ENCODE measurements at places on chromosomes 6 and 20.

- DNase-seq = no peak
Measured at GRCh38 chr6:159808647-159809046, 8.6 kb downstream of the PNLDC1 start.

DNA sequence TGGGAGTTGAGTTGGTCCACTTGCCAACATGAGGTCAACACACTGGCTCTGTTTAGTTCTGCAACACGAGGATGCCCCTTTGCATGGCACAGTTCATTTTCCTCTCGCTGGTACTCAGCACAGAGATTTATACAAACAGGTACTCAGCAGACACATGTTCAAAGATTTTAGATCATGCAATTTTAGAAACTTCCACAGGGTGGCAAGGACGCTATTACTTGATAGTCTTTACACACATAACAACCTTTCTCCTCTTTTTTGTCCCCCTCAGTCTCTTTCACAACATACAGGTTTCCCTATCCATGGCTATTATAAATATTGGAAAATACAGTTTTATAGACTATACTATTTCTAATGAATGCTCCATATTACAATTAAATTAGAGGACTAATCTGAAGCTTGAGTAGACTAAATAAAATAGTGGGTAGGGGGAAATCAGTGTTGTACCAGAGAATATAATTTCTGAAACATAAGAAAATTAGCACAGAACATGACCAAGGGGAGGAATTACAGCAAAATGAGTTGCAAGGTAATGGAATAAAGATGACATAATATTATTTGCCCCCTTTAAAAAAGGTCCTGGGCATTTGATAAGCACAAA is 331.8 kb upstream of the BTBD3 start:
- DNase-seq = no peak

GRCh38 chr6:101230866-101231265 is 162.6 kb upstream of the GRIK2 start:
- no peak for DNase-seq

GRCh38 chr20:52470561-52470960 is 279.0 kb upstream of the ZFP64 start:
- DNase-seq = no peak

DNA sequence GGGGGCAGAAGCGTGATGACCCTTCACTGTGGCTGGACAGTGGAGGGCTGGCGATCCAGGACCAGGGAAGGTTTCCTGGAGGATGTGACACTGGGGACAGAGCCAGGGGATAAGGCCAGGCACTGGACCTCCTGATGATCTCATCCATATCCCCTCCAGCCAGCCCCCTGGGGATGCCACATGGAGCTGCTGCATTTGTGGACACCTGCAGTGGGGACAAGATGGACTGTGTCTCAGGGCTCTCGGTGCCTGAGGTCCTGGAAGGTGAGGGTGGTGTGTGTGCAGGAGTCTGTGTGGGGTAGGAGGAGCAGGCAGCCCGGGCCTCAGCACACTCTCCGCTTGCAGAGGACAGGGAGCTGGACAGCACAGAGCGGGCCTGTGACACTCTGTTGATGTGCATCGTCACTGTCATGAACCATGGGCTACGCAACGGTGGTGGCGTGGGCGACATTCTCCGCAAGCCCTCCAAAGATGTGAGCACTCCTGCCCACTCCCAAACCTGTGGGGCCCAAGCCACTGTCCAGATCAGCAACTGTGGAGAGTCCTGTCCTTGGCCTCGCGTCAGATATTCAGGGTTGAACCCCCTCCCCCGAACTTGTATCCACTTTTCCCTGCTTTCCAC is 19.9 kb downstream of the UQCC2 start:
- DNase-seq = no peak

DNA sequence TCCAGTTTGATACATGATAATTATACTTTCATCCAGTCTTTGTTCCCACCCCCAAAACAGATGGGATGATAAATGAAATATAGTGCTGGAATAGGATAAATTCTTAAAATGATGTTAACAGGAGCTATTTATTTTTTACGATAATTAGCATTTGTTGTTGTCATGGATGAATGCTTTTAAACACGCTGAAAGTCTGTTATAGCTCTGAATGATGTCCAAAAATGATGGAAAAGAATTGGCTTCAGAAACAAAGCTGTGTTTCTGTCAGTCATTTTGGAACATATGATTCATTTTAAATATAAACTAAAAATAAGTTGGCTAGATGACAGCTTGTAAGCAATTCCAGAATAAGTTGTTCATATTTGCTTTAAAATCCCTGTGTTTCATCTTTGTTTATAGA is 237.4 kb downstream of the GRIK2 start:
- no peak for DNase-seq

- DNase-seq = no peak
Measured at GRCh38 chr6:158758451-158758860, 60.7 kb downstream of the EZR start.

GRCh38 chr6:158399040-158399700 is 86.9 kb downstream of the TULP4 start:
- DNase-seq = no peak

DNA sequence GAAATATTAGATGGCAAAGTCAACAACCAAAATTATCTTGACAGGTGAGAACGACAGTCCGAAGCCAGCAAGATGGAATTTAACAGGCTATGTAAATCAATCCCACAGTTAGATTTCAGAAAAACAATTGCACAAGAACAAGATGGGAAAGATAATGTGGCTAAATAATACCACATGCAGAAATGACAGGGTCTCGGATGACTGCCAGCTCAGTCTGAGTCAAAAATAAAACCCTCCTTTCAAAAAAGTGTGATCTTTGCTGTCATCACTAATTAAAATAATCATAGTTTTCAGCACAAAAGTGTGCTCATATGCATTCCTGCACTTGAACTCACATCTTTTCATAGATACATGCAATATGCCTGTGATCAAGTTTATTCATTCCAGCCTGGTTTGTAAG is 25.9 kb downstream of the FOXQ1 start:
- DNase-seq = no peak

GRCh38 chr6:116047173-116047933 is 13.3 kb downstream of the FRK start:
- DNase-seq = no peak

DNA sequence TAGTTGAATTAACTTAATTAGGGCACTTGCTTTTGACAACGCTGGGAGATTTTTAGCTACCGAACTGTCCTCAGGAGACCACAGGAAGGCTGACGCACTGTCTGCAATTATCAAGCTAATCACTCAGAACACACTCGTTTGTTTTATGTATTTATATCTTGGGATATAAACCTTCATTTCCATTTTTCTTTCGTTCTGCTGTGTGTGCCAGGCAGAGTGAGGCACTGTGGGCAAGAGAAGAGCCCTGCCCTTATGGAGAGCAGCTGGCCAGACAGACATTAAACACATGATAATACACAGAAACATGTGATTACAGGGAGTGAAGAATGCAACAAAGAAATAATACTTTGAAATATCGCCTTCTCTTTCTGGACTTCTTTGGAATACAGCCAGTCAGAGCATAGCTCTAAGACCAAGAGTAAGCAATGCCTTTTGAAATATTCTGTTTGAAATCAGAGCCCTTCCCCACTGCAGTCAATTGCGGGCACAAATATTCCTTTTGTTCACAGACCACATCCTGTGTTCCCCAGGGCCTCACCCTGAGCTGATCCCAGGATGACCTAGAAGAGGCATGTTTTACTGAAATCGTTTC is 96.8 kb downstream of the ANKRD60 start:
- DNase-seq = no peak

DNA sequence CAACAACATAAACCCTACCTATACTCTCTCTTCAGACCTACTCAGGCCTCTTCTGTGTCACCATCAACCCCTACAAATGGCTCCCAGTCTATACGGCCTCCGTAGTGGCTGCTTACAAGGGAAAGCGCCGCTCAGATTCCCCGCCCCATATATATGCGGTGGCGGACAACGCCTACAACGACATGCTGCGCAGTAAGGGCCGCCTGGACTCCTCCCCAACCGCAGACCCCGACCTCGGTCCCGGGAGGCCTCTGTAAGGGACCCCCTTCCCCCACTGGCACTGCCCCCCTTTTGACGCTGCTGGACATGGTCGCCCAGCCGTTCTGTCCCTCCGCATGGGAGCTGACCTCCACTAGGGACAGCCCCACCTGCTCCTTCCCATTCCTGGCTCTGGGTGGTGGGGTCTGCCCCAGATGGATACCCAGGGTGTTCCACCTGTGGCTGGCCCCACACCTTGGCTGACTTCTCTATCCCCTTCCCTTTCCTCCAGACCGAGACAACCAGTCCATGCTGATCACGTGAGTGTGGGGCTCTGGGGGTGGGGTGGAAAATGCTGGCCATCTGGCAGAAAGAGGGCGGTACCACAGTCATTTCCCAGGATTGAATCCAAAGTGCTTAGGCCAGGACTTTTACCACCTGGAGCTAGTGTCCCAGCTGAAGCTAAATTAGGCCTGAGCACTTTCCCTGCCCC is 25.0 kb downstream of the MYH7B start:
- no peak for DNase-seq

- no peak for DNase-seq
Measured at GRCh38 chr6:161446296-161446925, 172.6 kb upstream of the AGPAT4 start.

DNA sequence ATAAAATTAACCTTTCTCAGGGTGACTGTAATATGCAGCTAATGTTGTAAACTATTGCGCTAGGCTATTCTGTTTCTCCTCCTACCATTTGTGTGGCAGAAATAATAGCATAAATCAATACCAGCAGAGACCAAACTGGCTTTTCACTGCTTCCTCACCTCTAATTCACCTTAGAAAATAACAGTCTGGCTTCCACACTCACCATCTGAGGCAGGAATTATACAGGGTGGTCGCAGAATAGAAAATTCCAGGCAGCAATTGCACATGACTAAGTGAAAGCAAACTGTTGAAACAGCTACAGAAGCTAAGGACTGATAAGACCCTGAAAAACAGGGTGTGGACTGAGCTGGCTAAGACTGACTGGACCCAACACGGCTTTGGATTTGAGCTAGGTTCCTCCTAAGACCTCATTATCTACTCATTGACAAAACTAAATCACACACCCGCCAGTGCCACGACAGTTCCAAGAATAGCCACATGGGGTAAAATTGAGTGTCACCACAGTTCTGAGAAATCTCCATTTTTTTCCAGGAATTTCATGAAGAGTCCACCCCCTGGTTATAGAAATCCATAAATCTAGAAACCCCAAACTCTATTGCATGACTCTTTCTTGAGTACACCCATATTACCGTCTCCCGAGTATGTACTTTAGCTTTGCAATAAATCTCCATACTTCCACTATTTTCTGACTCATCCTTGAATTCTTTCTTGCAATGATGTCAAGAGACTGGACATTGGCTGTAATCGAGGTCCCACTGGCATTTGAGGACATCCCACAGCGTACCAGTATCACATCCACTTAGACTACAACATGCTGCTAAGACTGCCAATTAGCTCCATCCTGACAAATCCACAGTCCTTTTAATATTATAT is 60.9 kb upstream of the KCNQ5 start:
- no peak for DNase-seq

- no peak for DNase-seq
Measured at GRCh38 chr20:38723017-38723847, 1.1 kb upstream of the SLC32A1 start.

DNA sequence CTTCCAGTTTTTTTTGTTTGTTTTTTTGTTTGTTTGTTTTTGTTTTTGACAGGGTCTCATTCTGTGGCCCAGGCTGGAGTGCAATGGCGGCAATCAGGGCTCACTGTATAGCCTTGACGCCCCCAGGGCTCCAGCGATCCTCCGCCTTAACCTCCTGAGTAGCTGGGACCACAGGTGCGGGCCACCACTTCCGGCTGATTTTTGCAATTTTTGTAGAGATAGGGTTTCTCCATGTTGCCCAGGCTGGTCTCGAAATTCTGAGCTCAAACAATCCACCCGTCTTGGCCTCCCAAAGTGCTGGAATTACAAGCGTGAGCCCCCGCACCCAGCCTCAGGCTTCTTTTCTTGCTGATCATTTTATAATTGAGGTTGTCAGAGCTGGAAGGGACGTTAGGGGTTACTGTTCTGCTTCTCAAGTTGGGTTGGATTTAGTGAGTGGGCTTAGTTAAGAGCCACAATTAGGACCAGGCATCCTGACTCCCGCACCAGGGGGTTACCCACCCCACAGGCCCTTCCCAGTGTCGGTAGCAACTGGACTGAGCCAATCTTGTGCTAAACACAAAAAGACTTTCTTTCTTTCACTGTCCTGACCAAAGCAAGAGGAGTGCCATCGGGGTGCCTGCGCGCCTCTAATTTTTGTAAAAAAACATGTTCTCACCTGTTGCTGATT is 13.1 kb upstream of the ZSCAN9 start:
- DNase-seq = no peak

- no peak for DNase-seq
Measured at GRCh38 chr20:5216663-5217062, 89.9 kb downstream of the CDS2 start.

- peak; percentile 32 for DNase-seq
Measured at GRCh38 chr6:158536891-158537798, 22.7 kb upstream of the TMEM181 start.

- DNase-seq = no peak
Measured at GRCh38 chr6:162069995-162070394, 657.6 kb downstream of the PRKN start.

DNA sequence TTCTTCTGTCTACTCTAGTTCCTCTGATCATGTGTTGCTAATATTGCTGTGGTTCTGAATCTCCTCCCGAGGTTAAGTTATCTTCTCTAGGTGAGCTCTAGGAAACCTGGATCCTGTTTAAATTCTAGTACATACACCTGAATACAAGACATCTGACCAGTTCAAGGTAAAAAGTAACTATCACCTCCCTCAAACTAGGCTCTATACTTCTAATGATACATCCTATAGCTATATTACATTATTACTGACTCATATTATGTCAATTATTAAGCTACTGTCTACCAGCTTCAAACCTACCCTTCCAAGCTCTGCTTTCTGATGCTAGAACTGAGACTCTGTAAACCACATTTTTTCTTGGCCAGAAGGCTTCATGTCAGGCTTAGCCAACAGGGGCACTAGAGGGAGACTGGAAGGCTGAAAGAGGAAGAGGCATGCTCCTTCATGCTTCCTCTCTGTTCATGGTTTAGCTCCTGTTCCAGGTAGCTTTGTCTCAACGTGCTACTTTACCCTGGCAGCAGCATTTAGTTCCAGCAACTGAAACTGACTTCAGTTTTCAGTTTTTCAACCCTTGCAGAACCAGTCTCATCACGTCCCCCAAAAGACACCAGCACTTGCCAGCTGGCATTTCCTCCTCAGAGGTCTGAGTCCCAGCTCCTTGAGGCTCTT is 148.4 kb upstream of the TOP1 start:
- DNase-seq = no peak

- DNase-seq = no peak
Measured at GRCh38 chr6:2542858-2543218, 207.9 kb downstream of the MYLK4 start.

- no peak for DNase-seq
Measured at GRCh38 chr6:78390066-78390465, 477.3 kb upstream of the IRAK1BP1 start.

GRCh38 chr6:109050012-109050411 is 44.6 kb downstream of the SESN1 start:
- no peak for DNase-seq

DNA sequence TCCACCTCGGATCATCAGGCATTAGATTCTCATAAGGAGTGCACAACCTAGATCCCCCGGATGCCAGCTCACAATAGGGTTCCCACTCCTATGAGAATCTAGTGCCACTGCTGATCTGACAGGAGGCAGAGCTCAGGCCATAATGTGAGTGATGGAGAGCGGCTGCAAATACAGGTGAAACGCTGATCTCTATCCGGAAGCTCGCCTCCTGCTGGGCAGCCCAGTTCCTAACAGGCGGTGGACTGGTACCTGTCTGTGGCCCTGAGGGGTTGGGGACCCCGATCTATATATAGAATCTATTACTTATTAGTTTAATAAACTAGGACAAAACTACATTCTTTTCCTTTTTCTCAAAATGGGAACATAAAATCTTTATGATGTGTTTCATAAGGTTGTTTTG is 741.9 kb downstream of the RFPL4B start:
- no peak for DNase-seq

All from T-helper 17 cell (primary cell).